ENCODE measurements at places on chromosomes 3 and 15.
A peak's percentile ranks its signal among the peaks of the same experiment; 100 is the strongest.

GRCh38 chr3:31178467-31178866 lies 284.0 kb upstream of the GADL1 start:
- no peak for DNase-seq

DNA sequence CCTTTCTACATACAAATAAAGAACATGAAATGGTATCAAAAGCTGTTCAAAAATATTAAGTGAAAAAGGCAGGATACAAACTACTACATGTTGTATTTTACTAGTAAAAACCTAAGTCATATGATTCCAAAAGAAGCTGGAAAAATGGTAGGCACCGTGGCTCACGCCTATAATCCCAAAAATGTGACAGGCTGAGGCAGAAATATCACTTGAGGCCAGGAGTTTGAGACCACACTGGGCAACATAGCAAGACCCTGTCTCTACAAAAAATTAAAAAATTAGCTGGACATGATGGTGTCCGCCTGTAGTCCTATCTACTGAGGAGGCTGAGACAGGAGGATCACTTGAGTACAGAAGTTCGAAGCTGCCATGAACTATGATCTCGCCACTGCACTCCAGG lies 1.7 kb downstream of the EMC7 start:
- no peak for DNase-seq

GRCh38 chr3:38755130-38755529 lies 60.9 kb downstream of the SCN10A start:
- no peak for DNase-seq

- DNase-seq: no peak
Observed at GRCh38 chr3:118501152-118501551, 533.5 kb downstream of the IGSF11 start.

DNA sequence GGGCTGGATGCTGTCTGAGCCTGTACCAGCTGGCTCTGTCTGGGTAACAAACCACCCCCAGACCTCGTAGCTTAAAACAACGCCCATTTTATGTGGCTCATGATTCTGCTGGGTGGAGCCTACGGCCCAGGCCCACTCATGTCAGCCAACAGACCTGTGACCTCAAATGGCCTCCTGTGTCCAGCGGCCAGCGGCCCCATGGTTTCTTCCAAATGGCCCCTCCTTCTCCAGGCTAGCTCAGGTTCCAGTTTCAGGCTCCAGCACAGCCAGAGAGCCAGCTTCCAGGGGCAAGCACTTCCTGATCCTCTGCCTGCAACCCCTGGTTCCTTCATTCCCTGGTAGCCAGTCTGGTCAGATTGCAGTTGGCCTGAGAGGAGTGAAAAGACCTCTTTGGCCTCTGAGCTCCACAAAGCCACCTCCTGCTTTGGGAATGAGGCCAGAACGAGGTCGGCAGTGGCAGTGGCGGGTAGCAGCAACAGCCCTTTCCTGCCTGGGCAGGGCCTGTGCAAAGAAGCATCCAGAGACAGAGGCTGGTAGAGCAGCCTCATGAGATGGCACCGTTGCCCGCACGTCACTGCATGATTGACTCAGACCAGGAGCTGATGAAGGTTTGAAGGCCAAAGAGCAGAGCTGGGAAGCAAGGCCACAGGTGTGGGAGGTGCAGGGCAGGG lies 21.0 kb upstream of the PLXNA1 start:
- no peak for DNase-seq

DNA sequence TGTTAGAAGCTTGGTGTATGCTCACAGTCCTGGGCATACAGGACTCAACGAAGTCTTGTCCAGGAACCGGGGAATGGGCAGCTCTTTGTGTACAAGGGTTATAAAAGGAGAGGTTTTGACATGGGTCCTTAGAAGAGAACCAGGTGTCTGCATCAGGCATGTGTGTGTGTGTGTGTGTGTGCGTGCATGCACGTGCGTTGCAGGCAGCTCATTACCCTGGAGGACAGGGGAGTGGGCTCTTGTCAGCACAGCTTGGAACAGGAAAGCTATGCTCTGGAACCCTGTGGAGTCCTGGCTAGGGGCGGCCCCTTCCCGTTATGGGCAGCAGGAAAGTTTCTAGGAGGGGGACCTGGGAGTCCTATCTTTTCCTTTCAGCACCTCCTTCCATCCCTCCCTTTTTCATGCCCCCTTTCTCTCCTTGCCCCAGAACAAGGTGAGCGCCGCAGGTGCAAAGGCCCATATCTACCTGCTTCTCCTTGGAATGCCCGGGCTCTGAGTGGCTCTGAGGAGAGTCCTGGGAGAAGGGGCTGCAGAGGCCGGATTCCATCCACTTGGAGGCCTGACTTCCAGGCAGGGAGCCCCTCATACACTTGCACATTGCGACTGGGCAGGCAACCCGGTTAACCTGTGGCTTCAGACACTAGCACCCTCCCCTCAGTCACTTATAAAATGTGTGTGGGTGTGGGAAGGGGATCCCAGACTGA lies 33.9 kb upstream of the LCTL start:
- DNase-seq: no peak

DNA sequence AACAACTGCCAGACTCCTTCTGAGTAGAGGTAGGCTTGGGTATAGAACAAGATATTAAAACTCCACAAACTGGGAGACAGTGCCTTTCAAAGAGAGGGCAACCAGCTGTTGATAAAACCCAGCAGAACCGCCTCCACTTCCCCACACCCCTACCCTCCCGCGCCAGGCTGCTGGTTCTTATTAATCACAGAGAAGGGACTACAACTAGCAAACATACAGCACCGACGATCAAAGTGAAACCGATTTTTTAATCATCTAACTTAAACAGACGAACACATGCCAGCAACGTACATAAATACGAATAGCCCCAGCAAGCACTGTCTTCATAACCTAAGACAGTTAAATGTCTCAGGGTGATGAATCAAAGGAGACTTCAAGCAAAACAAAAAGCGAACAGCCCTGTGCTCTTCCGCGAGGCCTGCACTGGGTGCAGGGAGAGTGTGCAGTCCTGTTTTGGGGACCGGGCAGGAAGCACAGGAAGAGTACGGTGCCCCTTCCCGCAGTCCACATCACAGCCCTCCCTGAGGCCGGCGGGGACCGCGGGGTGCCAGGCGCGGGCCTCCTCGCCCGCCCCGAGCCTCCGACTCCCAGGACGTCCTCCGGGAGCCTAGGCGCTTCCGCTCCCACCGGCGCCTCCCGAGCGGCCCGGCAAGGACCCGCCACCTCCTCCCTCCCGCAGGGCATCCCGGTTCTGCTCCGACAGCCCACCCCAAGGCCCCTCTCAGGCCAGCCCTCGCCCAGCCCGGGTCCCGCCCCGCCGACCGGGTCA lies 75.1 kb upstream of the VGLL4 start:
- peak; percentile 46 for DNase-seq

DNA sequence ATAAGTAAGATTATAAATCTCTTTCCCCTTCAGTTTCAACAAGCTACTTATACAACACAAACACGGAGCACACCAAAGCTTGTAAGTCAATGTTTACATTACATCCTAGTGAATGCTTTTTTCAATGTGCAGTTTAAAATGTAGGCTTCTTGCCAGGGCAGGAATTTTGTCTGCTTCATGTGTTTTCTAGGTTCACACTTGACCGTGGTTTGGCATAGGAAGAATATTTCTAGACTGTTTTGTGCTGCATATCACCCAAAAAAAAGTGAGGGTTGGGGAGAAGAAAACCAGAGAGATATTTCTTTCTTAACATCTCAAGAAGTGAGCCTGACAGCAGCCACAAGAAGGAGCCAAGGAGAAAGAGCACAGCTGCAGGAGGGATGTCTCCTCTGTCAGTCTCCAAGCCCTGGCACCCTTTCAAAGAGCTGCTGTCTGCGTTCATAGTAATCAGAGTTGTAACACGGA lies 255.8 kb downstream of the MEIS2 start:
- no peak for DNase-seq

GRCh38 chr3:25338158-25338725 lies 89.8 kb upstream of the RARB start:
- DNase-seq: no peak

DNA sequence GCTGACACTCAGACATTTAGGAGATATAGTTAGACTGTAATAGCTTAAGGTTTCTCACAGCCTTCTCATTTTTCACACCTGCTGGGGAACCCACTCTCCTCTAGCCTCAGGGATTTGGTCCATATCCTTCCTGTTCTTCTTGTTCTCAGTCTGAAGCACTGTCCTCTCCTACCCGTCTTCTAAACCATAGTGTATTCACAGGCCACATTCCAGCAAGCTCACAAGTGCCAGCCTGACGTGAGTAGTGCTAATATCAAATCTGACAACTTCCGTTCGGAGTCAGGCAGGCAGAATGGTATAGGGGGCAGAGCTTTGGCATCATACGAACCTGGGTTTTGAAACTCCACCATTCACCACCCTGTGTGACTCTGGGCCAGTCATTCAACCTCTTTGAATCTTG lies 6.9 kb upstream of the CA12 start:
- no peak for DNase-seq

DNA sequence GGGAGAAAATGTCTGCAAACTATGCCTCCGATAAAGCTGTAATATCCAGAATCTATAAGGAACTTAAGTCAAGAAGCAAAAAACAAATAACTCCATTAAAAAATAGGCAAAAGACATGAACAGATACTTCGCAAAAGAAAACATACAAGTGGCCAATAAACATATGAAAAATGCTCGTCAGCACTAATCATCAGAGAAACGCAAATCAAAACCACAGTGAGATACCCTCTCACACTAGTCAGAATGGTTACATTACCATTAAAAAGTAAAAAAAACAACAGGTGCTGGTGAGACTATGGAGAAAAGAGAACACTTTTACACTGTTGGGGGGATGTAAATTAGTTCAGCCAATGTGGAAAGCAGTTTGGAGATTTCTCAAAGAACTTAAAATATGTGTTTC lies 498.5 kb upstream of the GRM7 start:
- no peak for DNase-seq

DNA sequence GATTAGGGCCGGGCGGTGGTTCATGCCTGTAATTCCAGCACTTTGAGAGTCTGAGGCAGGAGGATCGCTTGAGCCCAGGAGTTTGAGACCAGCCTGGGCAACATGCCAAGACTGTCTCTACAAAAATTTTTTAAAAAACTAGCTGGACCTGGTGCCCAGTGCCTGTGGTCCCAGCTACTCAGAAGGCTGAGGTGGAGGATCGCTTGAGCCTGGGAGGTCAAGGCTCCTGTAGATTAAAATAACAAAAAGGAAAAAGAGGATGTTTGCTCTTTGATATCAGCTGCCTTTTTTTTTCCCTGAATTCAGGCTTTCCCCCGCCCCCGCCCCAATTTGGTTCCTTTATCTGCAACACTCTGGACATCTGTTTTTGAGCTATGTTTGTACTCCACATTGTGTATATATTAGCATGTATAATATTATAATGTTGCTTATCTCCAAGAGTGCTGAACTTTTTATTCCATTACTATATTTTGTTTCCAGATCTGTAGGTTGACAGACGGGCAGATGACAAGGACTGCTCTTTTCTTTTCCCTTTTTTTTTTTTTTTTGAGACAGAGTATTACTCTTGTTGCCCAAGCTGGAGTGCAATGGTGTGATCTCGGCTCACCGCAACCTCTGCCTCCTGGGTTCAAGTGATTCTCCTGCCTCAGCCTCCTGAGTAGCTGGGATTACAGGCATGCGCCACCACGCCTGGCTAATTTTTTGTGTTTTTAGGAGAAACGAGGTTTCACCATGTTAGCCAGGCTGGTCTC lies 4.6 kb downstream of the SNAP23 start:
- DNase-seq: no peak

GRCh38 chr3:55709411-55710012 lies 222.4 kb upstream of the WNT5A start:
- no peak for DNase-seq

GRCh38 chr3:52402101-52402521 lies 42.8 kb downstream of the SEMA3G start:
- DNase-seq: no peak

GRCh38 chr15:89197503-89197971 lies 23.8 kb downstream of the RLBP1 start:
- no peak for DNase-seq

DNA sequence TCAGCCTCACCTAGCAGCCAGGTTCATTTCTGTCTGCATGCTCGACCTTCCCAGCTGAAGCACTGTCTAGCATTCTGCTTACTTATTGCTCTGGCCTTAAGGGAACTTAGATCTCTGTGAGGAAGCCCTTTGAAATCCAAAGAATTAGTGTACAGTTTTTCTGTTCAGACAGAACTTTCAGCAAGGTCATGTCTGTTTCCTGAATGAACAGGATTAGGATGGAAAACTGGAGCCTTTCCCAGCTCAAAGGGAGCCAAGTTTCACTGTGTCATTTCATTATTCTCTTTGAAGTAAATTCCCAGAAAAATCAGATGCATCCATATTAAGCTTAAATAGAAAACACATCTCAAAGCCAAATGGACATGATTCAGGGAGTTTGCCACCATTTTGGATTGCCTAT lies 457.3 kb upstream of the KCNMB2 start:
- DNase-seq: no peak

GRCh38 chr3:159929171-159930141 lies 59.2 kb upstream of the IL12A start:
- DNase-seq: peak; percentile 34

- peak; percentile 17 for DNase-seq
Observed at GRCh38 chr15:94238539-94239118, 7.3 kb downstream of the MCTP2 start.

- DNase-seq: no peak
Observed at GRCh38 chr3:21020681-21021080, 730.3 kb downstream of the ZNF385D start.

DNA sequence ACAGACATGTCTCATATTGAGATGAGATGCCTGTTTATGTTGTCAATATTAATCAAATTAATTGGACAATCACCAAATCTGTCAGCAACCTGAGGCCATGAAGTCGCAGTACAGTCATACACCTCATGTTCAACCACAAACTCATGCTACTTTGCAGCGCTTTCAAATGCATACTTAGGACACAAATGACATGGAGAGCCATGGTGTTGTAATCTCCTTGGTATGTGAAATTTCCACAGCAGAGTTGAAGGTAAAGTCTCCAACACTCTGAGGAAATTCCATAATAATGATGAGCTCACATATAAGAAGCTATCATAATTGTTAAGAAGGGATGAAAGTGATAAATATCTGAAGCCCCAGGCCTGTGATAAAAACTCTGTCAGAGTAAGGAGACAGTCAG lies 873.9 kb downstream of the MCTP2 start:
- DNase-seq: no peak

DNA sequence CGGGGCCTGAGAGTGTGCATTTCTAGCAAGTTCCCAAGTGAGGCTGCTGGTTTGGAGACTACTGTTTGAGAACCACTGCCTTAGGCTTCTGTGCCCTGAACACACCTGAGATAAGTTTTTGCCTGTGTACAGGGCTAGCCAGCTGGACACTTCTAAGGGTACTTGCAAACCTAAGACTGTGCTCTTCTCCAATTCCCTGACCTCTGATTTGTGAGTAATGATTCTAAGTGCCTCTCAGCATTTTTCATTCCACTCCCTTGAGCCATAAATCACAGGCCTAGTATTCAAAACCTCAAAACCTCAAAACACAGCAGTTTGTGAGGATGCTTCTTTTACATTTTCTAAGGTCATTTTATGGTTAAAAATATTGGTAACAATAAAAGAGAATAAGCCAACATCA lies 148.4 kb downstream of the CHST2 start:
- DNase-seq: no peak

DNA sequence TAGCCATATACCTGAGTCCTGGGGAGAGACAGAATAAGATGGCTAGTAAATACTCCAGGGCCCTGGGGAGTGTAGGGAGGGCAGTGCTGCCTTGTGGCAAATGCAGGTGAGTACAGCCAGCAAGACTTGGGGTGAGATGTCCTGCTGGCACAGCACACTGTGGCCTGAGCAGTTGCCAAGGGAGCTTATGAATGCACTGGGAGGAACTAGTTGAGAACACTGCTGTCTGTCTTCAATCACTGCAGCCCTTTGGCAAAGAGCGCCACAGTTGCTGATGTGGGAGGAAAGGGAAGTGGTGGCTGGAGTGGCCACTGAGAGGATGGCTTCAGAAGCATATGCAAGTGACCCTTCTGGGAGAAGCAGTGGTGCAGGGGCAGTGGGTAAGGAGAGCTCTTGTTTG lies 264.6 kb downstream of the RORA start:
- DNase-seq: no peak

All from CD4-positive, alpha-beta T cell treated with Interleukin-4 for 1 hour (primary cell).